NCI-H146 (cell line): ENCODE measurements at places on chromosomes 5 and 9.
A peak's percentile ranks its signal among the peaks of the same experiment; 100 is the strongest.

GRCh38 chr5:100827481-100827889 lies 75.6 kb downstream of the ST8SIA4 start:
- peak; percentile 33 for DNase-seq

DNA sequence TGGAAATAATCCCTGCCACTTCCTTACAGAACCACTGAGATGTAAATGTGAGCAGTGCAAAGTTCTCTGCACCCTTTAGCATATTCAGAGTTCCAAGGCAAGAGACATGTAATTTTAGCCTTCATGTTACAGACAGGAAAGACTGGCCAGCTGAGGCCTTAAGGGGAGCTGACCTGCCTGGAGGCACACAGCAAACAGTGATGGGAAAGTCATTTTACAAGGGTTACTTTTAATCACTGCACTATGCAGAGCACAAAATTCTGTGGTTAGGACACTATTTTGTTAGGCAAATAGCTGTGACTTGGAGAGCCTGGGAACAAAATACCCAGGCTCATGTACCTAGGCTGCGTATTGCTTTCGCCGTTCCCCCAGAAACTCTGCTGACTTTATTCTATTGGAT lies 30.2 kb upstream of the TNIP1 start:
- no peak for DNase-seq

DNA sequence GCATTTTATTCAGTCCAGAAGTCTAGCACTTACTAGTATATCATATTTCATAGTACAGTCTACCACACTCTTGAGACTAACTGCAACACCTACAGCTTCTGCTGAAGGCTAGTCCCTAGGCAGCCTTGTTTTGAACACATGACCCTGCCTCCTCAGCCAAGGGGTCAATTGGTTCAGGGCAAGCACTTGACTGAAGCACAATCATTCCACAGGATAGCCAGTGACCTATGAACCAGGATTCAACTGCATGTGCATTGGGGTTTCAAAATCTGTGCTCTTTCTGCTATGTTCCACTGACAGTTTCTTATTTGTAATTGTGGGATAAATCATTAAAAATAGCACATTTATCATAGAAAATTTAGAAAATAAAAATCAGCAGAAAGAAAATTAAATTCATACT lies 186.8 kb downstream of the TMEM161B start:
- no peak for DNase-seq

DNA sequence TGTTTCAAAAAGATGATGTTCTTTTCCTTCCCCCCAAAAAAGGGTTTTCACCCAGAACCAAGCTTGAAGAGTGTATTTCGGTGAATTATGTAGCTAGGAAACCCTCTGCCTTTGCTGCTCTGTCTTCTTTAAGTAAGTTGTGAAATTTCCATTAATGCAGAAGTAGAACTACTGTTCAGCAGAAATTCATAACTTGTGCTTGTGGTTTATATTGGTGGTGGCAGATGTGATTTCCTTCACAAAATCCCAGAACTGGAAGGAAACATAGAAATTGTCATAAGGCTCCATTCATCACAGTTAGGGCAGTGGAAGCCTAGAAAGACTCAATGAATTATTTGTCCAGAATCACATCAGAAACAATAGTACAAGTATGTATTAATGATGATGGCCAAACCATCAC lies 42.1 kb upstream of the DAB2 start:
- no peak for DNase-seq

GRCh38 chr9:87944682-87945081 lies 26.9 kb downstream of the SPATA31C1 start:
- no peak for DNase-seq

DNA sequence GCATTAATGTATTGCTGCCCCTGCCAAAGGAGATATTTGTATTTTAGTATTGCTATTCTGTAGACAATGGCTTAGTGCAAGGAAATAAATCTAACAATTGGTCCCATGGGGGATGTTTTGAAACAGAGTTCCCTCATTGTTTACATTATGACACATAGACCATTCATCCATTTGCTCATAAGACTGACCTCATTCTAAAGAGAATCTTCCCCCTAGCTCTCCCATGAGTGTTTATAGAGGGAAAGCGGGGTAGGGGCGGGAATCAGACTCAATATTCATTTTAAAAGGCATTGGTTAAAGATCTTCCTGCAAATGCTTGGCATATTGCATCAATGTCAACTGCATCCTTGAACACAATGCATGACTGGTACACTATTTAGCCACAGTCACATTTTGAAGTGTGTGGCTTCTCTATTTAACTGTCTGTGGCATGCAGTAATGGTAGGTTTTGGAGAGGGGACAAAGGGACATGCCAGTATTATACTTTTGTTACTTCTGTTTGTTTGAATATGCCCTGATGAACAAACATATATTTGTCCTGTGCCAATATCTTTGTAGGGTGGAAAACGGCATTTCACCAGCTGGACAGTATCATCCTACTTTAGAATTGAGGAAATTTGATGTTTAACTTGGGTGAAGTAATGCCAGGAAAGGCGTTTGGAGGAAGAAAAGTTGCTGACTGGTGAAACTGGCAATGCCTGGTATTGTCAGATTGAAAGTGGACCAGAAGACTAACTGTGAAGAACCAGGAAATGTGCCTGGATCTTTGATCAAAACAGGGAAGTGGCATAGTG lies 84.1 kb upstream of the MEGF10 start:
- DNase-seq, result no peak

- peak; percentile 58 for DNase-seq
These were observed 8.4 kb upstream of the RUSC2 start for GRCh38 chr9:35481347-35481975.

- DNase-seq, result no peak
These were observed 217.3 kb downstream of the FBXL17 start for GRCh38 chr5:108164574-108164973.

DNA sequence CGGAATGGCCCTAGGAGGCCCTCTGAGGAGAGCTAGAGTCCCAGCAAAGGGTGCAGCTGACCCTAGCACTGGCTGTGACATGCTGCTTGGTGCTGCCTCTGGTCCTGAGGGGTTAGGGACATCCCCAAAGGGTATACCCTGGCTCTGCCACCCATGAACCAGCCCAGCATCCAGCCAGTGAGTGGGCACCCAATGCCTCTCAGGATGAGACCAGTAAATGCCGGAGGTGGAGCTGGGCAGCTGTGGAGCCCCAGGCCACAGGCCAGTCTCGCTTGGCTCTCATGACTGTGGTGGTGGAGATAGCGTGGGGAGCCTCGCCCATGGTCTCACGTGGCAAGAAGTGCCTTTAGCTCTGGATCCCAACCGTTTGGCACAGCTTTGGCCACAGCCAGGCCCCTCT lies 3.7 kb upstream of the CEL start:
- no peak for DNase-seq

DNA sequence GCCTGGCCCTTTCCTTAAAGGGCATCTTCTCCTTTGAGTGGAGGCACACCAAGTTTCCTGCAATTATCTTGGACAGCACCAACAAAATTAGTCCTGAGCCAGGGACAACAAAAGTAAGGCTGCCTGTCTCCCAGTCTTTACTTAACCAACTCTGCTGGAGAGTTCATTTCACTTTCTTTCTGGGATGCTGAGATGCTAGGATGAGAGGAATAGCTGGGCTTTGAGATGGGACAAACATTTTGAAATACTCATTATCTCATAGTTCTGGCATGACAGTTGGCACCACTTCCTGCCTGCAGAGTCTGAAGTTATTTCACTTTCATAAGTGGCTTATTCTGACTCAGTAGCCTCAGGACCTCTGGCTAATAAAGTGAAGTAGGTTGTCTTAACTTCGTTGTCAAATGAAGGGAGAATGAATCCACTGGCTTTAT lies 157.0 kb downstream of the C9orf152 start:
- no peak for DNase-seq

DNA sequence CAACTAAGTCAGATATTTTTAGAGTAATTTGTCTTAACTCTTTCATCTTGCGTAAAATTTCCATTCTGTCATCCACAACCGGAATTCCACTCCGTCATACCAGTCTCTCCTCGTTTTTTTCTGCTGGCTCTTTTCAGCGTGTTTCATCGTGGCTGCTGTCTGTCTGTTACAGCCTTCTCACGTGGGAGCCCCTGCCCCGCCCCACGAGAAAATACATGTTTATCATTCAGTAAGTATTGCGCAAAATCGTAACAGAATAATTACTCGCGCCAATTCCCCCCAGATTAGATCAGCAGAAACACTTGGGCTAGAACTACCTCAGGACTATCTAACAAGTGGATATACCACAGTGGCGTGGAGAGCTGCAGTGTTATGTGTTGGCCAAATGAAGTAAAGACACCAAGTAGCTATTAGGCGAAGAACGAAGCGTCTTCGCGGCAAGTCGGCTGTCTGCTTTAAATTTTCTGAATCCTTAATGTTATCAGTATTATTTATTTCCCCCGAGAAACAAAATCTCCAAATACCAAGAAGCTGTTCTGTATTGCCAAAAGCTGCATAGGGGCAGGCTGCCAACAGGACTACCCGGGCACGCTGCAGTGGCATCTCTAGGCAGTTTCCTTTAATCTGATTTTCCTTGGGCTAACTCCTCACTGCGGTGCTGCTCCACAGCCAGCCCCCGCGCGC lies 566 bp upstream of the FOCAD start:
- peak; percentile 54 for DNase-seq

GRCh38 chr9:112861155-112861554 lies 29.5 kb downstream of the SLC46A2 start:
- DNase-seq, result no peak

DNA sequence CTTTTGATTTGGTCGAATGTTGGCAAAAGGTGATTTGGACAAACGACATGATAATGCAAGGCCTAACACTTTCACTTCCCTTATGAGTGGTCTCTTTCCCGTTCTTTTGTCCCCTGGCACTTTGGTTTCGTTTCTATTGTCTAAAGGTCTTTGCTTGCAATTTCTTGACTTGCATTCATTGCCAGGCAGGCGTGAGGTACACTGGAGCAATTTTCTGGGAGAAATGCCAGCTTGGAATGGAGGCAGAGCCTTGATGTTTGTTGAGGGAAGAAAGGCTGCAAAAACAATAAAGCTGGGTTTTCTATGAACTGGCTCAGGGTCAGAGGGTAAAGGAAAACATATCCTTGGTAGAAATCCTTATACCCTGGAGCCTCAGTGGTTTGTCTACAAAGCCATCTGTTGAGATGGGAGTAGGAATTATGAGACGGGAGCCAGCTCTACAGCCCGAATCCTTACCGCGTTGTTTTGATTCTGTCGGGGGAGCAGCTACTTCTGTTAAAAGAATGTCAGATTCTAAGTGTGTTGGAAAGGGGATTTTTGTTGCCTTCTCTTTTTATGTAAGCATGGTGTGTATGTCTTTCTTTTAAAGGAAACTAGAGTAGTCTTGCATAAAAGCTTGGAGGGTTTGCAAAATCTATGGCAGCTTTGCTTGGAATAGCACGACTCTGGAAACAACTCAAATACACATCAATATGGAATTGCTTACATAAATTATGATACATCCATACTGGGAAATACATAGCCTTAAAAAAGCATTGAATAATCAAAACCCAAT lies 158.9 kb downstream of the RMI1 start:
- DNase-seq, result no peak

GRCh38 chr9:6884101-6884500 lies 126.3 kb downstream of the KDM4C start:
- DNase-seq, result no peak

DNA sequence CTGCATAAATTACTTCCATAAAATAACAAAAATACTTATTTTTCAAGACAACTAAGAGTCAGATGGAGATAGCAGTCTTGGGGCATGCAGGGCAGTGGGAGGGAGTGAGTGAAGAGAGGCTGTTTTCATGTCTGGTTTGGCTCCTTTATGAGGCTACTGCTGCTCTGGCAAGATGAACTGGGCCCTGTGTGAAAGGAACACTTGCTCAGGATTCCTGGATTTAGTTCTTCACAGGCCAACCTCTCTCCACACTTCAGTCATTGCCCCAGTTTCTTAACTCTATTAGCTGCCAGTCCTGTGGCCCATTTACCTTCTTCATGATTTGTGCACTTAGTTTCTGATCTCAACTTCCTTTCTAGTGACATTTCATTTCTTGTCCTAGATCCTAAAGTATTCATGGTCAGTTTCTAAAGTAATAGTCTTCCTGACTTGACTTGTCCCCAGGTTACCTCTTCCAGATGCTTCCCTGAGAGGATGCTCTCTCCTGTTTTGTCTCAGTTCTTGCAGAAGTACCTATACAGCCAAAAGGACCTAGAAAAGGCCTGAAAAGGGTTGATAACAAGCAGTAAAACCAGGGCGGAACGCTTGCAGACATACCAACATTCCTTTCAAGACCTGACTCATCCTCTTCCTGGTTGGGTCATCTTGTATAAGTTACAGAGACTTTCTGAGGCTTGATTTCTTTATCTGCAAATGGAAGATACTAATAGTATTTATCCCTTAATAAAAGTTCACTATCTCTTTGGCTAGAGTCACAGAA lies 77.0 kb upstream of the ZFAND5 start:
- no peak for DNase-seq

GRCh38 chr5:79395296-79395695 lies 118.6 kb downstream of the HOMER1 start:
- no peak for DNase-seq

- no peak for DNase-seq
These were observed 1258.1 kb upstream of the CDH6 start for GRCh38 chr5:29935371-29935770.

- no peak for DNase-seq
These were observed 524.2 kb downstream of the ACTL7B start for GRCh38 chr9:108331596-108331995.

DNA sequence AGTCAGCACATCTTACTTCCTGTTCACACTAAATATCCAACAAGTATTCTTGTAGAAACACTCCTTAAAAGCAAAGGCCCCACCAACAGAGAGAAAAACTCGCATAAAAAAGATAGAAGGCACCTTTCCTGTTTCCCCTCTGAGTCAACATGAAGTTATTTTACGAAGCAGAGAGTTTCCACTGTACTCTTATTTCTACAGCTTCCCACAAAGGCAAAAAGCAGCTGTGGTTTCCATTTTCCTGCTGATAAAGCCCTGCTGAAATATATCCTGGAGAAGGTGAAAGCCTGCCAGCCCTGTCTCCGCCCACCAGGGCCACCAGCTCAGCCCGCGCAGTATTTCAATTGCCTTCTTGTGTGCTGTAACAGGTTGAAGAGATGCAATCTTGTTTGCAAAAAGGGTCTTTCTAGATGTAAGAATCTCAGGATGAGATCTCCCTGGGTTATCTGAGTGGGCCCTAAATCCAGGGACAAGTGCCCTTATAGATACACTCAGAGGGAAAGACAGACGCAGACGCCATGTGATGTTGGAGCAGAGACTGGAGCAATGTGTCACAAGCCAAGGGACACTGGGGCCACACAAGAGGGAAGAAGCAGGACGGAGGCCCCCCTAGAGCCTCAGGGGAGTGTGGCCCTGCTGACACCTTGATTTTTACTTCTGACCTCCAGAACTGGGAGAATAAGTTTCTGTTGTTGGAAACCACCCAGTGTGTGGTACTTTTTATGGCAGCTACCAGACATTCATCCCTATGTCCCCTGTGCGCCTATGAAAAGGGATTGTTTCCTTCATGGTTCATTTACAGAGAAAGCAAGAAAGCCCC lies 19.9 kb downstream of the SEMA4D start:
- no peak for DNase-seq

GRCh38 chr5:35804201-35804653 lies 52.5 kb upstream of the IL7R start:
- no peak for DNase-seq

DNA sequence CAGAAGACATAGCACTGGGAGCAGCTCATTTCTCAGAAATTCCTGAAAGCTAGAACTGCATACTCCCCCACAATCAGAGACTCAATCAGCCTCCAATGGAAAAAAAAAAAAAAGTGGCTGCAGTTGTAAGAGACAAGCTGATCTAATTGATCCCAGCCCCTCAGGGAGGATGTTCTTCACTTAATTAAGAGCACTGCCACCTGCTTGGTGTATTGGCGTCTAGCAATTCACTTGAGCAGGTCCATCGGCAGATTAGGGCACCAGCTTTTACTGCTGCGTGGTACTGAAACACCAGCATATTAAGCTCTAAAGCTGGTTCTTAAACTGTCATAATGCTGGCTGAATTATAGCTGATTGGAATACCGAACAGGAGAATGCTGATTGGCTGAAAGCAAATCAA lies 1890.1 kb upstream of the WWC1 start:
- no peak for DNase-seq
